ENCODE measurements at places on chromosomes 3 and 15.
A peak's percentile ranks its signal among the peaks of the same experiment; 100 is the strongest.

GRCh38 chr3:187213616-187214015 is 16.3 kb downstream of the RTP1 start:
- no peak for DNase-seq

DNA sequence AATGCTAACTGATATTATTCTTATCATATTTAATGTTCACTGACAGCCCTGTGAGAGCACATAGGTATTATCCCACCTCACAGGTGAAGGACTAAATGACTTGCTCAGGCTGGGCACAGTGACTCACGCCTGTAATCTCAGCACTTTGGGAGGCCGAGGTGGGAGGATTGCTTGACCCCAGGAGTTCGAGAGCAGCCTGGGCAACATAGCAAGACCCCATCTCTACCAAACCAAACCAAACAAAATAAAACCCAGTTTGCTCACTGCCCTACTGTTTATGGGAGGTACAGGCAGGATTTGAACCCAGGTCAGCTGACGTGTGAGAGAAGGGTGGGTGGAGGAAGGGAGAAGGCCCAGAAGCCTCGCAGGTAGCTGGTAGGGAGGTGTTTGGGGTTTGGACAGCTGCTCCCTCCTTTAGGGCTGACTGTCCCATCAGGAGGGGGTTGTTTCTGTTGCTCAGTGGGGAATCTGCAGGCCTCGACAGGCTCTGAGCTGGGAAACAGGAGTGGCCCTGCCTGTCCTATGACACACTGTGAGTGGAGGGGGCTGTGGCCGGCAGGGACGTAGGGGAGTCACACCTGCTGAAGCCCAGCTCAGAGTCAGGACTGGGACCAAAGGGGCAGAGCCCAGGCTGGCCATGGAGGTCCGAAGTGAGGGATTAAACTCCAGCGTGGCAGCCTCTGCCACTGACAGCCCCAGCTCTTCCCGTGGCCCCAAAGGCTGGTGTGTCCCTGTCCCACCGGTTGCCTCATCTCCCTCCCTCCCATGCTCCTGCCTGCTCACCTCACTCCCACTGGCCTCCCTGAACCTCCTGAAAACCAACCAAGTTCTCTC is 25.3 kb downstream of the BHLHE40 start:
- no peak for DNase-seq

DNA sequence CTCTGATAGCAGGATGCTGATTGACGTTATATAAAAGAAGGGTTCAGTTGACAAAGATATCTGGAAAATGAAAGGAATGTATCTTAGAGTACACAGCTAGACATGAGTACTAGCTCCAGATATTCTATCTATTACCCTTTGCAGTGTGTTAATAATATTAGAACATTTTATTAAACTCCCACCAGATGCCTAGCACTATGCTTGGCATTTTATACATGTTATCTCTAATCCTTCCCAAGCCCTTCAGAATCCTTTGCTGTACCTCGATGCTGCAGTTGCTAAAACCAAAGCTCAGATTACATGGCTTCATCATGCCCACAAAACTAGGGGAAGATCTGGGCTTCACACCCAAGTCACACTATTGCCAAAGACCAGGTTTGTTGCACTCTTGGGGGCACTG is 350.1 kb upstream of the AZI2 start:
- DNase-seq = no peak

- no peak for DNase-seq
Measured at GRCh38 chr15:58433597-58434333, 2.0 kb downstream of the LIPC start.

GRCh38 chr3:64642327-64643151 is 45.3 kb downstream of the ADAMTS9 start:
- no peak for DNase-seq

DNA sequence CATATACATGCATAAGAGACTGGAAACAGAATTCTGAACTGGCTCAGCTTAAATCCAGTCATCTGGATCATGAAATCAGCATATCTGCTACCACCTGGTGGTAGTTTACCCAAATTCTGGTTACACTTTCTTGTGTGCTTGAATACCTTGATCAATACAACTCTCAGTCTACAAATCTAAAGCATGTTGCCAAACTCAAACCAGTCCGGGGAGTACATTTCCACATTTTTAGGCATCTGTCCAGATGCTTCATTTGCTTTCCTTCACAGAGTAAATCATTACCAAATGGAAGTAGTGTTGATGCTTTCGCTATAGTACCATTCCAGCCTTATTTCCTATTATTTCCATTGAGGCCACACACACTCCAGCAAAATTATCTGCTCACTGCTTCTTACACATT is 126.4 kb downstream of the P2RY1 start:
- no peak for DNase-seq

- no peak for DNase-seq
Measured at GRCh38 chr3:185439745-185440466, 58.9 kb downstream of the TMEM41A start.

- DNase-seq = no peak
Measured at GRCh38 chr3:31709005-31709404, 176.3 kb downstream of the STT3B start.

GRCh38 chr3:99910752-99911290 is 93.2 kb downstream of the CMSS1 start:
- DNase-seq = no peak

DNA sequence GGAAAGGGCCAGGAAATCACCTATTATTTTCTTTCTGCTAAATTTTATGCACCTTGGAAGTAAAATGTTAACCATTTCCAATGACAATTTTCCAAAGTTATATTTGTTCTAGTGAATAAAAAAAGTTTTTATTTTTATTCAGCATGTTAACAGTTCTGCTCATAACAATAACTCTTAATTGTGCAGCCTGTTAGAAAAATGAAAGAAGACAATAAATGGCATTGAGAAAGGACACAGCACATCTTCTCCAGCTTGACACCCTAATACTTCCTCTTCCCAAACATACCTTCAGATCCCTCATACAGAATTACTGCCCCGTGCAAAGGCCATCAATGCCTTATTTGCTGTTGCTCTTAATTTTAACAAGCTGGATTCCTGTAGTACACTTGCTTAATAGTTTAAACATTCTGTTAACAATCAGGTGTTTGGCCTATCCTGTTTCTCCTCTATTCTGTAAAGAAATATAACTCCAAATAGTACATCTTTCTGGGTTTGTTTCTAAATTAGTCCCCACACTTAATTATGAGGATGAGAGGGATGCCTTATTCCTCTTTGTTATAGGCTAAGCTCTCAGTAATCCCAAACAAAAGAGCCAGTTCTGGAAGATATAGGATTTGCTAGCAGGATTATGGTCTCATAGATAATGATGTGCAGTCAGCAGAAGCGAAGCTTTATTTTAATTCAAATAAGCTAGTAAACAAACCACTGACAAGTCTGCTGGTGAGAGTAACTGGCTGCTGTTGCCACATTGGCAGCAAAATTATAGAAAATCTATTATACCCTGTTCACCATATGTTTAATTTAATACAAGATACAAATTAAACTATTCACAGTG is 19.2 kb upstream of the SOX2 start:
- no peak for DNase-seq

DNA sequence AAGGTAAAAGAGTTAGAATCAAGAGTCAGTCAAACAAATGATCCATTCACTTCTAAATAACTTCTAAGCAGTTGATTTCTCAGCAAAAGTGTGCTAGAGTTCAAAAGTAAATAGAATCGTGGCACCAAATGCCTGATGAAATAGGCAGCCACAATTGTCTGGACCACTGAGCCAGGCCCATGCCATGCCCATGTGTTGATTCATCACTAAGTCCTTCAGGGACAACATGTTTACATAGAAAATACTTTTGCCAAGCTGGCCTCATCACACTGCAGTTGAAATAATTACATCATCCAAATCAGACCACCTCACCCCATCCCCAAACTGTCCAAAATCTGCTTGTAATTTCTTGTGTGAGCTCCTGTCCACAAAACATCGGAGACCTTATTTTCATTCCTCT is 216.3 kb downstream of the IGSF11 start:
- no peak for DNase-seq

- DNase-seq = no peak
Measured at GRCh38 chr3:165148876-165149441, 47.2 kb downstream of the SLITRK3 start.

DNA sequence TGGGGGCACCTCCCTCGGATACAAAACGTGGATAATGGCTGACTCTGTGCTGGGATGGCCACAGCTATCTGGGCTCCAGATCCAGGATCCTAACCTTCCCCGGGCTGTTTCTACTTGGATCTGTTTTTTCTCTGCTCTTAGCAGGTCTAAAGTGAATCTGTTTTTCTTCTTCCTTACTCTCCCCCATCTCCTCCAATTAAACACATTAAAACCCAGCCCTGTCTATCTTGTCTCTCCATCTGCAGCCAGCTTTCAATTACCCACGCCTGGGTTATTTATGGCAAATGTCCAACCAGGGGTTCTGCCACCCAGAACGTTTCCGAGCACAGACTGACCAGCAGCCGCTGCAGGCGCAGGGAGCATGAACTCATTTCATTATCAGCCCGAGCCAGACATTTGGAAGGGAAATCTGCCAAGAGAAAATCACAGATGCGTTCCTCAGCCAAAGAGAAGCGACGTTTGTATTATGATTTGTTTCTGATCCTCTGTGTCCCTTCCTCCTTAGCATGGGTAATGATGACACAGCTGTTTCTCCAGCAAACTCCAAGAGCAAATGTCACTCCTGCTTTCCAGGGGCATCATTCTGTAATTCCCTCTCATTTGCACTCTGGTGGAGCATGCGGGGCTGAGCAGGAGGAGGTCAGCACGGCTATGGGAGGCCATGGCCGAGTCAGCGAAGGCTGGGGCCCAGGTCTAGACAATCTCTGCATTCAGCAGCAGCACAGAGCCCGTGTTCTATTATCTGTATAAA is 42.0 kb downstream of the UMPS start:
- DNase-seq = peak; percentile 61

GRCh38 chr3:173933113-173933512 is 535.6 kb downstream of the NLGN1 start:
- no peak for DNase-seq

DNA sequence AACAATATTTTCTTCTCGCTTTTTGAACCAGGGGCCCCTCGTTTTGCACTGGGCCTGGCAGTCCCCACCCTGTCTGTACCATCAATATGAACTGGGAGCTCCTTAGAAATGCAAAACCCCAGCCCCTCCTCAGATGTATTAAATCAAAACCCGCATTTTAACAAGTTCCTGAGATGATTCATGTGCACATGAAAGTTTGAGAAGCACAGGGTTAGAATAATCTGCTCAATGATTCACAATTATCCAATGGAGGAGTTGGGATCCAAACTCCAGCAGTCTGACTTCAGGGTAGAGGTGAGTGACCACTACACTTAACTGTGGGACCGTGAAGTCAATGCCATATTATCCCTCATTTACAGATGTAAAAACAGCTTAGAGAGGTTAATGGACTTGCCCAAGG is 256.4 kb downstream of the IGSF11 start:
- no peak for DNase-seq

DNA sequence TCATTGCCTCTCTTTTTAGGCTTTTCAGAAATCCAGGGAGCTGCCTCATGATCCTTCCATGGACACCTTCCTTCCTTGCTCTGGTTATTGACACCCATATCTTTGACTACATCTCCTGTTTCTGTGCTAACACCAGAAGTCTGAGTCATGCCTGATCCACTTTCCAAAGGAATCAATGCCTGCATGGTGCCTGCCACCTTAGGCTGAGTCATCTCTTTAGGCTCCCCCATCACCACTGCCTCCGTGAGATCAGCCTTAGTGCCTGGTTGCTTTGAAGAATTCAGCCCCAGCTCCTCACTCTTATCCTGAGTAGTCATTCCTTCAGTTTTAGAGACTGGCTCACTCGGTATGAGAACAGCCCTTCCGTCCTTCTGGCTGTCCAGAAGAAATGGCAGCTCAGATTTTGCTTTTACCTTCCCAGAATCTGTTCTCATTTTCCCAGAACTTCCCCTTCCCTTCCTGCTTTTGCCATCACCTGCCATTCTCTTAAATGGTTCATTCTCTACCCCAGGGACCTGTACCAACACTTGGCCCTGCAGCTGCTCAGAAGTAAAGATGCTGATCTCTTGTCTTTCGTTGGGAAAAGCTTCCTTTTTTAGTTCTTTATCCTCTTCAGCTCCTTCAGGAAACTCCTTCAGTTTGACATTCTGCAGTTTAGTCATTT is 105.3 kb downstream of the MAP4 start:
- DNase-seq = no peak

GRCh38 chr15:43748376-43748775 is 2.1 kb downstream of the PDIA3 start:
- DNase-seq = no peak

DNA sequence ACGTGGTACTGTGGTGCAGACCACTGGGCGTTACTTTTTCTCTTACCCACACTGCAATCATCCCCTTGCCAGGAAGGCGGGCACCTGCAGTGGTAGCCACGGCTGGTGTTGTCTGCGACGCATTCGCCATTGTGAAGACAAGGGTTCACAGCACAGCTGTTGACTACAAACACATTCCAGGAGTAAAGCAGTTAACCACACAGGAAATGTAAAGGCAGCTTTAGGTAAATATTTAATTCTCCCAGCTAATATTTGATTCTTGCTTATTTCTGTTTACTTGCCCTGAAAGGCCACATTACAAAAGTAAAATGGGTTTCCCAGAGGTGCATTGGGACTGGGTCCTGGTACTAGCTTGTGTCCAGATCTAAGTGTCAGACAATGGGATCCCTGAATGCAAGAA is 45.4 kb downstream of the HEG1 start:
- DNase-seq = no peak

GRCh38 chr3:126961191-126961790 is 21.6 kb upstream of the PLXNA1 start:
- DNase-seq = no peak

DNA sequence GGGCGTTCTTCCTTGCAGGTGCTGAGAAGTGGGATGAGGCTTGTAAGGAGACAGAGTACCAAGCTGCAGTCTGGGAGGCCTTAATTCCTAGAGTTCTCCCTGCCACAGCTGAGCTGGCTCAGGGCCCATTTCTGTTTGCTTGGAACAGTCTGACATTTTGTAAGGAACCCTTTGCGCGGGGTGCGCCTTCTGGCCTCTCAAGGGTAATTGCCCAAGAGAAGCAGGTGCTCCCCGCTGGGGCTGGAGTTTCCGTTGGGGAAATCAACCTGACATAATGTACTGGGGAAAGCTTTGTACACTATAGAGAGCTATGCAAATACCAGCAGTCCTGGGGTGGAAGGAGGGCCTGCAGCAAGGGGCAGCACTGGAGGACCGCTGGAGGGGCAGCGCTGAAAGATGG is 83.6 kb downstream of the HMG20A start:
- DNase-seq = no peak

- DNase-seq = no peak
Measured at GRCh38 chr3:183692436-183692835, 5.2 kb upstream of the YEATS2 start.

- DNase-seq = no peak
Measured at GRCh38 chr3:58737644-58738043, 71.1 kb upstream of the FAM3D start.
